ENCODE measurements at places on chromosomes 2 and 18. TPM values are rescaled to one million over a fixed set of nuclear protein-coding genes. Genes with fewer than 3 reads are reported as not detected.

The DUSP19 gene
- 5.1 TPM for total RNA-seq

The UGT1A3 gene
- total RNA-seq = not detected

The TDRD15 gene
- not detected for total RNA-seq

The ABCG5 gene
- not detected for total RNA-seq

The EFHD1 gene
- not detected for total RNA-seq

The SLC5A6 gene
- 13.9 TPM for total RNA-seq

The ABHD1 gene
- 0.26 TPM for total RNA-seq

The FIGN gene
- 1.5 TPM for total RNA-seq

The EFR3B gene
- total RNA-seq = 0.51 TPM

The WNT6 gene
- total RNA-seq = not detected

The ADAM23 gene
- total RNA-seq = 3.1 TPM

The IL1RL2 gene
- total RNA-seq = 3.1 TPM

The NEB gene
- 0.26 TPM for total RNA-seq

The FN1 gene
- total RNA-seq = 3,444 TPM

The SCN7A gene
- total RNA-seq = 23.6 TPM

The MYO3B gene
- 0.50 TPM for total RNA-seq

Measured in fibroblast of lung (primary cell).